Ovary (tissue), 10 donors: ENCODE measurements at places on chromosomes 1 and 21. TPM values are rescaled to one million over a fixed set of nuclear protein-coding genes. Genes with fewer than 3 reads are reported as not detected.

- no peak for DNase-seq
Measured at GRCh38 chr1:219149009-219149577, 24.6 kb upstream of the LYPLAL1 start.

DNA sequence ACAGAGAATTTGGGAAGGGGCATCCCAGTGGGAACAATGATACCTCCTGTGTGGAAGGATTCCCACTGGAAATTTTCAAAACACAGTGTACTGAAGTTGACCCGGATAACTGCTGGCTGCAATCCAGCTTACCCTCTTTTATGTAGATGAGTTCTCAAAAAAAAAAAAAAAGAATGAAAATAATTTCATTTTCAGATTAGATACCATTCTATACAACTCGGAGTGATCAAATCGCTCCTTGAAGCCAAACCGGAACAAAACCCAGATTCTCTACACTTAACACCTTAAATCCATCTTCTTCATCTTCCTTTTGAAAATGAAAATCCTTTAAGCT lies 69.1 kb downstream of the KAZN start:
- DNase-seq = no peak

GRCh38 chr1:20733360-20733975 lies 965 bp upstream of the SH2D5 start:
- DNase-seq = no peak

GRCh38 chr1:24769656-24770651 lies 24.7 kb downstream of the CLIC4 start:
- no peak for DNase-seq

GRCh38 chr1:234667600-234668576 lies 57.9 kb upstream of the IRF2BP2 start:
- no peak for DNase-seq

DNA sequence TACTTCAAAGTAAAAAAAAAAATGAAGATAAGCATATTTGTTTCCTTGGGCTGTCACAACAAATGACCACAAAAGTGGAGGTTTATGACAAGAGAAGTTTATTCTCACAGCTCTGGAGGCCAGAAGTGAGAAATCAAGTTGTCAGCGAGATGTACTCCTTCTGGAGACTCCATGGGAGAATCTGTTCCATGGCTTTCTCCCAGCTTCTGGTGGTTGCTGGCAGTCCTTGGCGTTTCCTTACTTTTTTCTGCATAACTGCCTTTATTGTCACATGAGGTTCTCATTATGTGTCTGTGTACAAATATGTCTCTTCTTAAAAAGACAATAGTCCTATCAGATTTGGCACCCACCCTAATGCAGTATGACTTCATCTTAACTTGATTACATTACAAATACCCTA lies 398.3 kb downstream of the KCNT2 start:
- no peak for DNase-seq

DNA sequence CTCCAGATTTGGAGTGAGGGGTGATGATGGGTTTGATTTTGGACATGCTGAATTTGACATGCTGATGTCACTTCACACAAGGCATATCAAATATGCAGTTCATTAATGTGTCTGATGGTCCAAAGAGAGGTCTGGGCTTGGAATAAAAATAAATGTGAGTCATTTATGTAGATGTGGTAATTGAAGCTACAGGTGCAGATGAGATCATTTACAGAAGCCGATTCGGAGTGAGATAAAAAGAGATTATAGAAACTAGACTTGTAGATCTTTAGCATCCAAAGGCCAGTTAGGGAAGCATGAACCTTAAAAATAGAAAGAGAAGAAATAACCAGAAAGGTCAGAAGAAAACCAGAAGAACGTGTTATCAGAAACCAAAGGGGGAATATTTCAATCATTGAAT lies 350.9 kb upstream of the ZP4 start:
- DNase-seq = no peak

DNA sequence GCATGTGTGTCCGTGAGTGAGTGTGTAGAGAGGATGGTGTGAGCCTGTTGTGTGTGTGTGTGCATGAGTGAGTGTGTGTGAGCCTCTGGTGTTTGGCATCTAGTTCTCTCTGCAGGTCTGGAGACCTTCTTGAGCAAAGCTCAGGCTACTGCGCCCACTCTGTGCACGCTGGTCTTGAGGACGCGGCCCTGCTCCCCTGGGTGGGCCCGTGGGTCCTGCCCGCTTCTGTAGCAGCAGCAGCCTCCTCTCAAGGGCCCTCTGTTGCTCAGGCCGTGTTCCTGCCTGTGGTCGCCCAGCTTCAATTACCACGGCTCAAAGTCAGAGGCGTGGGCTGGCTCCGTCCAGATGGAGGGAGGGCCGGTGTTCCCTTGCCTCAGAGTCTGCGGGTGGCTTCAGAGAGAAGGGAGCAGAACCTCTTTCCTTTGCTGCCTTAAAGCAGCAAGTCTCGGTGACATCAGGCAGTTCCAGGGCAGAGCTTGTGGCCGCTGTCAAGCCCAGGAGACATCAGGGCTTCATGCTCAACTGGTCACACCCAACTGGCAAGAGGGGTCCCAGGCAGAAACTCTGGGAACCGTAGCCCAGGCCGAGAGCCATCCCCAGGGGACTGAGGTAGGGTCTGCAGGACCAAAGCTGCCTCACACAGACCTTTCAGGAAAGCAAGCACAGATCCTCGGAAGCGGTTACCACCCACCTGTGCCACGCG lies 270.6 kb upstream of the VAMP3 start:
- no peak for DNase-seq

DNA sequence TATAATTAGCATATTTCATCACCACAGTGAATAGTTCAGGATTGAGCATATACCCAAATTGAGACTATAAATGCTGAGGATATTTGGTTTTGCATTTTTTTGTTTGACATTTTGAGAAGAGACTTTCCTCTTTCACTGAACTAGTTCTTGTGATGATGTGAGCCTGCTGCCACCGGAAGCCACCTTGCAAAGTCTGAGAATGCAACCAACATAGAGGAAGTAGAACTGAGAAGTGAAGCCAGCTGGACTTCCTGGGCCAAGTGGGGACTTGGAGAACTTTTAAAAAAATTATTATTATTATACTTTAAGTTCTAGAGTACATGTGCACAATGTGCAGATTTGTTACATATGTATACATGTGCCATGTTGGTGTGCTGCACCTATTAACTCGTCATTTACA lies 102.3 kb downstream of the RPE65 start:
- DNase-seq = no peak

DNA sequence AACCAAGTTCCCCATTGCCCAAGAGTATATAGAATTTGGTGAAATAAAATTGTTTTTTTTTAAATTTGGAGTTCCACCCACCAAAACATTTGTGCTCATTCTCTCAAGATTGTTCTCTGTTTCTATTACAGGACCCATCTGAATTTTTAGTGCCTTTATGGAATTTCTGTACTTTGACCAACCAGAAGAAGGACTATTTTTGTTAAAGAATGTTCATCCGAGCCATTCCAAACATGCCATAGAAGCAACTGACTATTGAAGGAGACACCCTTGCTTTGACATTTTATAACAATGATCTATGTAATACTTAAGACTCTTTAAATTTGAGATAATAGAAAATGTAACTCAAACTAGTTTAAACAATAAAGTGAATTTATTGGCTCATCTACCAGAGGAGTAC lies 655.7 kb upstream of the ADAMTS5 start:
- no peak for DNase-seq

GRCh38 chr1:84692391-84692790 lies 2.1 kb upstream of the SSX2IP start:
- no peak for DNase-seq

DNA sequence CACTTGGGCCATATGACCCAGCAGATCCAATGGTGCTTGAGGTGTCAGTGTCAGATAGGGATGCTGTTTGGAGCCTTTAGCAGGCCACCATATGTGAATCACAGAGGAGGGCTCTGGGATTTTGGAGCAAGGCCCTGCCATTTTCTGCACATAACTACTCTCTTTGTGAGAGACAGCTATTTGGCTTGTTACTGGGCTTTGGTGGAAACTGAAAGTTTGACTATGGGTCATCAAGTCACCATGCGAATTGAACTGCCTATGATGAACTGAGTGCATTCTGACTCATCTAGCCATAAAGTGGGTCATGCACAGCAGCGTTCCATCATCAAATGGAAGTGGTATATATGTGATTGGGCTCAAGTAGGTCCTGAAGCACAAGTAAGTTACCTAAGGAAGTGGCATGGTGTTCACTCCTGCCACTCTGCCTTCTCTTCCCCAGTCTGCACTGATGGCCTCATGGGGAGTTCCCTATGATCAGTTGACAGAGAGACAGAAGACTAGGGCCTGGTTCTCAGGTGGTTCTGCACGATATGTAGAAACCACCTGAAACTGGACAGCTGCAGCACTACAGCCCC lies 447.3 kb downstream of the AGBL4 start:
- no peak for DNase-seq

ADAM30 gene
- total RNA-seq = not detected
